ENCODE measurements at places on chromosomes 2 and 18.

DNA sequence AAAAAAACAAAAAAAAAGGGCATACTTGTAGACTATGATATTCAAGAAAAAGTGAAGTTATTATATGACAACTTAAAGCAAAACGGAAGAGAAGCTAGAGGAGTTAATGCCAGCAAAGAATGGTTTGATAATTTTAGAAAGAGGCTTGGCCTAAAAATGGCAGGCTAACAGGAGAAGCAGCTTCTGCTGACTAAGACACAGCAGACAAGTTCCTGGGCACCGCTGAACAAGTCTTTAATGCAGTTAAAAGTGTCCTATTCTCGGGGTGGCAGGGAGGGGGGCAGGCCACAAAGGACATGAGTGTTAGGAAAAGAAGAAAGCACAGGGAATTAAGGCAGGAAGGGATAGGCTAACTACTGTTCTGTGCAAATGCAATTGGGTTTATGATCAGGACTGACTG, 50.3 kb upstream of the GAREM2 start:
- no peak for DNase-seq

- no peak for DNase-seq
Observed at GRCh38 chr2:111231532-111232252, 111.0 kb downstream of the BCL2L11 start.

DNA sequence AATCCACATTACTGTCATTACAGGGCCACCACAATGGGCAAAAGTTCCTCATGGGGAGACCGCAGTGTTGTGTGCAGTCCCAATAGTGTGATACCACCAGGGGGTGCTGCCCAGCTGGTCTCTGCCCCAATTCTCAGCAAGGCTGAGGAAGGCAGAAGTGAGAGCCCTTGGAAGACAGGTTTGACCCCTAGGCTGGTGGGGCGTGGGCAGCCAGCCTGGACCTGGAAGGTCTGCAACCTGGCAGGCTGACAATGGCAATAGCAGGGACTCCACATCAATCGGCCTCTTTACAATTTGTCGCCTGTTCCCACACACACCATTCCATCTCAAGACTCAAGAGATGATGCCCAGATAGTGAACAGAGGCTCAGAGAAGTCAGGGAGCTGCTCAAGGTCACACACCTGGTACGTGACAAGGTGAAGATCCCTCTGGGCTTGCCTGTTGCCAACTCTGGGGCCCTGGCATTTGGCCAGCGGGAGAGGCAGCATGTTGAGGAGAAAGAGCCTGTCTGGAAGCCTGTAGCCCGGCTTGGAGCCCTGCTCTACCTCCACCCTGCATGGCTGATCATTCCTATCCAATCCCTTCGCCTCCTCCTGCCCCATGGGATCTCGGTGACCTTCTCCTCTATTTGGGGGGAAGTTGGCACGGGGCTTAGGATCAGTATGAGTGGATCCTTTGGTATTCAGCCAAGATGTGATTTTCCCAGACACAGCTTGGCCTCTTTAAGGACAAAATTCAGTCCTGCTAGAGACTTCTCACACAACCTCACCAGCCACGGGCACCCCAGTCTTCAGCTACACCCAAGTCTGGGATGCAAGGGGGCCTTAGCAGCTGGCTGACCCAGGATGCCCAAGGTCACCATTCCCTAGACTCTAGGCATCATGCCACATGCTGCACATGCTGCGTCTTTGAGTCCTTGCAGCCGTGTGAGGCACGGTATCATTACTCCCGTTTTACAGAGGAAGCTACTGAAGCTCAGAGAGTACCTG, 2.9 kb upstream of the ATOH8 start:
- DNase-seq, result peak; percentile 64

GRCh38 chr2:24891201-24891600, 28.8 kb downstream of the ADCY3 start:
- DNase-seq, result no peak

- no peak for DNase-seq
Observed at GRCh38 chr2:211930331-211930730, 608.3 kb downstream of the ERBB4 start.

DNA sequence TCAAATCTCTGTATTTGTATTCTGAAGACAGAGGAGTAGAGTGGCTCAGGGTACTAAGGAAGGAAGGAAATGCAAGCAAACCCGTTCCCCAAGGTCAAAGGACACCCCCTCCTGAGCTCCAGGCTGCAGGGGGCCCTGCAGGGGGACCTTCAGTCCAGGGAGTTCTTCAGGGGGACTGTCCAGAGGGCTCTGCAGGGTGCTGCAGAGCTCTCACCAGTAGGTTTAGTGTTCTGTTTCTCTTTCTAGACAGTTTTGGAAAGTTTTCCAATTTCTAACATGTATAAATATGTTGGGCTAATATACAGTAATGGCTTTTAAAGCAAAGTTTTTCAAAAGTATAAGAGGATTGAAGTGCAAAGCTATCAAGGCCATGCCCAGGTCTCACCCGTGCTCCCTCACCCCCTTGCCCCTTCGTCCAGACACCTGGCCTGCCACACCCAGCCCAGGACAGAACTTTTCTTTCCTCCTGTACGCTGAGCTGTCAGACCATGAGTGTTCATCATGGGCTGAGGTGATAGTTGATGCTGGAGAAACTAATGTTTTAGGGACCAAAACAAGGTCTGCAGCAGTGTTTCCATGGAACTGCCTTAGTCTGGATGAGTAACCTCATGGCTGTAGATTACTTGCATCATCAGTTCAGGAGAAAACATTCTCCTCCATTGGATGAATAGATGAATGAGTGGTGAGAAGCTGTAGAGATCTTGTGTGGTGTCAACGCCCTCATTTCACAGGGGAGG, 134.2 kb downstream of the GLI2 start:
- DNase-seq, result no peak

DNA sequence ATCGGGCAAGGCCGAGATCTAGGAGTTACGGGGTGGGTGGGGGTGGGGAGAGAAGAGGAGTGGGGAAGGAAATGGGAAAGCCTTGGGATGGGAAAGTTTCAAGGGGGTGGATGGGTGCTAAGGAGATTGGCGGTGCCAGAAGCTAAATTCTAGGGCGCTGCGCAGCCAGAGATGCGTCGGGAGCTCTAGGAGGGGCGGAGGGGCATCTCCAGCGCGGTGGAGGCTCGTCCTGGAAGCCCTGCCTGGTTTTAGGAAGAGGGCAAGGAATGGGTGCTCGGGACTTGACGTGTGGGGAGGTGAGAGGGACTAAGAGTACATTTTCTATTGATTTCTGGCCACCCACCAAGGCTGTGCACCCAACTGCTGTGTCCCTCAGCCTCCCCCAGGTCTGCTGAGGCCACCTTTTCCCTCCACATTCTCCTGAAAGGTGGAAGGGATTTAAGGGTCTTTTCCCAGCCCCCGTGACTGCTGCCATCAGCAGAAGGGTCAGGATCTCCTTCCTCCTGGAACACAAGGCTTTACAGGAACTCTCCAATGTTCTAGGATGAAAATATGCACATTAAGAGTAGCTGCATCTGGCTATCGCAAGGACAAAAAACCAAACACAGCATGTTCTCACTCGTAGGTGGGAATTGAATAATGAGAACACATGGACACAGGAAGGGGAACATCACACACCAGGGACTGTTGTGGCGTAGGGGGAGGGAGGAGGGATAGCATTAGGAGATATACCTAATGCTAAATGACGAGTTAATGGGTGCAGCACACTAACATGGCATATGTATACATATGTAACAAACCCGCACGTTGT, 1.4 kb downstream of the C2orf72 start:
- no peak for DNase-seq

DNA sequence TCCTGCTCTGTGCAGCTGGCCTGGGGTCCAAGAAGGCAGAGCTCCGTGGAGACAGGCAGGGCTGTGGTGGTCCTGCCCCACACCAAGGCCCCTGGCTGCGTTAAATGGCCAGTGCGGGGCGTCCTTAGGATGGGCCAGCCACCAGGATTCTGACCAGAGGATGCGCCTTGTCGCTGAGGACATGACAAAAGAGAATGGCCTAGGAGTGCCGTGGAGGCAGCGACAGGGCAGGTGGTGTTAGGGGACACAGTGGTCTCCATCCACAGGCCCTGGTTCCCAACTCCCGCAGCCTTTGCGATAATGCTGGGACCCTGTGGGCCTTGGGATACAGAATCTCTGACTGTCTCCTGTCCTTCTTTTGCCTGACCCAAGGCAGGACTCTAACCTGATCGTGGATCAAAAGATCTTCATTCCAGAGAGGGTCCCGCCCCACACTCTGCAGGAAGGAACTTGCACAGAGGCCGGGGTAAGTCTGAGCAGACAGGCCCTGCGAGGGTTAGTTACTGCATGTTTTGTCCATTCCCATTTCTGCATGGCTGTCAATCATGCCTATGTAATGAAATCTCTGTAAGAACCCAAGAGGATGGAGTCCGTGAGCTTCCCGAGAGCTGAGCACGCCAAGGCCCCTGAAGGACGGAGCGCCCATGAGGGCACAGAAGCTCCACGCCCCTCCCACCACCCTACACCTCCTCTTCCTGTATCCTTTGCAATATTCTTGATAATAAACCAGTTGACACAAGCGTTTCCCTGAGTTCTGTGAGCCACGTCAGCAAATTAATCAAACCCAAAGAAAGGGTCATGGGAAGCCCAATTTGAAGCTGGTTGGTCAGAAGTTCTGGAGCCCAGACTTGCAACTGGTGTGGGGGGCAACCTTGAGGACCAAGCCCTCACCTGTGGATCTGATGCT, 251.5 kb upstream of the SALL3 start:
- no peak for DNase-seq

- DNase-seq, result peak; percentile 62
Observed at GRCh38 chr2:204072443-204073324, 136.1 kb downstream of the ICOS start.

DNA sequence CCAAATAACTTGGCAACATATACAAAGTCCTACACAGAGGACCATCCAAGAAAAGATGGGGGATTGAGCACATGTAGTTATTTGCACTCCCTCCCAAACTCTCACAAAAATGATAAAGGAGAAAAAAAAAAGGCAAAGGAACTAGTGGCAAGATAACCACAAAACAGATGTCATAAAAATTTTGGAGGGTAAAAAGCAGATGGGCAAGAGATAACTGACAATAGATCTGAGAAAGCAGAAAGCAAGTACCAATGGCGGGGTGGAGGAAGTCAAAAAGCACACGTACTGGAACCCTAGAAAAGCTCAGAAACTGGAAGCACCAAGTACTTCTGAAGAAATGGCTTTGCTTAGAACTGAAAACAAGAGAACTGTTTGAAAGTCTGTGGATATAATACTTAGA, 82.0 kb downstream of the WDPCP start:
- no peak for DNase-seq

GRCh38 chr18:47512056-47512455, 260.6 kb upstream of the SKOR2 start:
- DNase-seq, result no peak

DNA sequence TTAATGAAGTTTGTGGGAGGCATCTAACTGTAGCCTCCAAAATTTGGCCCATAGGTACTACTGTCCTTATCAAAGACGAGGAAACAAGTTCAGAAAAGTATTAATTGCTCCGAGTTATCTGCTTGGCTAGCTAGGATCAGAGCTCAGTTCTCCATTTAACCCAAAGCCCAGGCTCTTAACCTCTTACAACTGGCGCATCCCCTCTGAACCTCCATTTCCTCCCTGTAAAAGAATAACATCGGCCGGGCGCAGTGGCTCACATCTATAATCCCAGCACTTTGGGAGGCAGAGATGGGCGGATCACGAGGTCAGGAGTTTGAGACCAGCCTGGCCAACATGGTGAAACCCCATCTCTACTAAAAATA, 3.5 kb upstream of the MSH6 start:
- no peak for DNase-seq

GRCh38 chr2:240745962-240746361, 54.3 kb downstream of the AQP12A start:
- DNase-seq, result no peak

DNA sequence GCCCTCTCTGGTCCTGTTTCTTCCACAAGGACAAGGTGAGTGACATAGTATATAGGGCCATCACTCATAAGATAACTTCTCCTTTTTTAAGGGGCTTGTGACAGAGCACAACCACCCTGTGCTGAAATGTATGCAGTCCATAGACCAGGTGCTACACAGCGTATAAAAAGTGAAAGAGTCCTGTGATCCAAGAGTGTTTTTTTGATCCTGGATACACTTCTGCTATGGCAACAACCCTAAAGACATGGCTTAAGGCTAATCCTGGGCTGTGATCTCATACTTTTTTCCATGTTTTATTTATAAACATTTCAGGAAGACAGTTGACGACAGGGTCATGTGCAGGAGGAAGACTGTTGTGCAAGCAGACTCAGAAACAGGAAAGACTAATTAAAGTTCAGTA, 400.5 kb upstream of the TCF4 start:
- DNase-seq, result no peak

DNA sequence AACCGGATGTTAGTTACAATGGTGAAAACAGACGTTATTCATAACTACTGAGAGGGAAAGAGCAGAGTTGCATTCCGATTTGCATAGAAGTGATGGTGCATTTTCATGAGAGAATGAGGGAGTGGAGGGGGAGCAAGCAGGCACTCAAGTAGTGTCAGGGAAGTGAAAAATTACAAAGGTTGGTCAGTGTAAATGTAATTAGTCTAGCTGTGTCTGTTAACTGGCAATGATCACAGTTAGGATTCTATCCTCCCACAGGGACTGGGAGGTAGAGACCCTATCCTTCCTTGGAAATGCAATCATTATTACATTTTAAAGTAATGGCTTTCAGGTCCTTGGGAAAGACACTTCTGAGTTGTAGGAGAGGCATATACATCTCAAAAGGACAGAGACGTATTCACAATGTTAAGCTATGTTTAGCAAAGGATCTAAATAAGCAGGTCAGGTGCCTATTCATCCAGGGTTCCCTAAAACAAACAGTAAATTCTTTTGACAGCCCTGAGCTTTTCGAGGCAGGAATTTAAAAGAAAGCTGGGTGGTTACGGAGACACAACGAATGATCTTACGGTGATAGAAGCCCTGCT, 1671.8 kb upstream of the DDX18 start:
- DNase-seq, result no peak

DNA sequence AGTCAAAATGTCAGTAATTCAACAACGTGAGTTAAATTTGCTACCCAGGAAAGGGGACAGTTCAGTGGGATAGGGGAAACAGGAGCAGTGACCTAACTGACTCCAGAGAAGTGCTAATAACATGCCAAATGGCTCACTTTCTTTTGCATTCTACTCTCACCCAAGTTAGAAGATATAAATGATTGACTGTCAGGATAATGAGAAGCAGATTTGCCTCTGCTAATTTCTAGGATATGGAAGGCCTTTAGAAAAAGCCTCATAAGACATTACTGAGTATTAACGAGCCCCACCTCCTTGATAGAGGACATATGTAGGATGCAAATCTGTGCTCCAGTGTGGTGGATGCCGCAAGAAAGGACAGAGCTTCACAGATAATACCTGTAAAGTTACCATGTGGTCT, 318.6 kb upstream of the NT5C1B start:
- DNase-seq, result no peak

DNA sequence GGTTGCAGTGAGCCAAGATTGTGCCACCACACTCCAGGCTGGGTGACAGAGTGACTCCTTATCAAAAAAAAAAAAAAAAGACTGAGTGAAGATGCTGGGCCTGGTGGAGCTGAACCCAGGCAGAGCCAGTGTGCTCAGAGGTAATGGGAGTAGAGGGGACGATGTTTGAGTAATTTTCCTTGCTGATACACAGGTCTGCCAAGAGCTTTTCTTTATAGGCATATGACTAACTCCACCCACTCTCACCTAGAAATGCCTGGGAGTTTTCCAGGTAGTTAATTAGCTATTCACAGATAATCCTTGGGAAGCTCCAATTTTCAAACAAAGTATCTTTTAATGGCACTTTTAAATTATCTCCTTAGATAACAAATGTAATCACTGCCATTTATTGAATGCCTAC, 33.4 kb upstream of the ACSL3 start:
- no peak for DNase-seq

GRCh38 chr2:233798335-233799086, 20.4 kb downstream of the MROH2A start:
- no peak for DNase-seq

- no peak for DNase-seq
Observed at GRCh38 chr18:36899289-36899688, 70.4 kb downstream of the KIAA1328 start.
